ENCODE measurements at places on chromosomes 11 and 22. TPM values are rescaled to one million over a fixed set of nuclear protein-coding genes. Genes with fewer than 3 reads are reported as not detected.

TRPC6 gene
- polyA plus RNA-seq = not detected

CRYBA4 gene
- polyA plus RNA-seq = 0.34 TPM

DNA sequence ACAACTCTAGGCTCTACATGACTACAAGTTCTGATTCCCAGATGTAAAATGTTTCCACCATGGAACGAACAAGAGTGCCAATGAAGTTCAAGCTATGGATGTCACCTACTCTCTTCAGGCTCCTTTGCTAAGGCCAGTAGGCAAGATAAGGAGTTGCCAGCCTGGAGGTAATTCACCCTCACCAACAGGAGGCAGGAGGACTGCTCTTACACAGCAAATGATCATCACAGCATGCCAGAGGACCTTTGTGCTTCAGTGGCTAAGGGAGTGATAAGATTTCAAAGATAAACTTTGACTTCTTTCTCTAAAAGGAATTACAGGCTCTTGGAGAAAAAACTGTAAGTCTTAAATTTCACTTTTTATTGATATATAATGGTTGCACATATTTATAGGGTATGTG lies 54.1 kb upstream of the SLC36A4 start:
- H3K4me1 ChIP-seq = no peaks in the 10 kb centered on the region
- no peak for DNase-seq
- H3K27ac ChIP-seq = no peak overlapping the region
- H3K27me3 ChIP-seq = no peaks in the 10 kb centered on the region

DNA sequence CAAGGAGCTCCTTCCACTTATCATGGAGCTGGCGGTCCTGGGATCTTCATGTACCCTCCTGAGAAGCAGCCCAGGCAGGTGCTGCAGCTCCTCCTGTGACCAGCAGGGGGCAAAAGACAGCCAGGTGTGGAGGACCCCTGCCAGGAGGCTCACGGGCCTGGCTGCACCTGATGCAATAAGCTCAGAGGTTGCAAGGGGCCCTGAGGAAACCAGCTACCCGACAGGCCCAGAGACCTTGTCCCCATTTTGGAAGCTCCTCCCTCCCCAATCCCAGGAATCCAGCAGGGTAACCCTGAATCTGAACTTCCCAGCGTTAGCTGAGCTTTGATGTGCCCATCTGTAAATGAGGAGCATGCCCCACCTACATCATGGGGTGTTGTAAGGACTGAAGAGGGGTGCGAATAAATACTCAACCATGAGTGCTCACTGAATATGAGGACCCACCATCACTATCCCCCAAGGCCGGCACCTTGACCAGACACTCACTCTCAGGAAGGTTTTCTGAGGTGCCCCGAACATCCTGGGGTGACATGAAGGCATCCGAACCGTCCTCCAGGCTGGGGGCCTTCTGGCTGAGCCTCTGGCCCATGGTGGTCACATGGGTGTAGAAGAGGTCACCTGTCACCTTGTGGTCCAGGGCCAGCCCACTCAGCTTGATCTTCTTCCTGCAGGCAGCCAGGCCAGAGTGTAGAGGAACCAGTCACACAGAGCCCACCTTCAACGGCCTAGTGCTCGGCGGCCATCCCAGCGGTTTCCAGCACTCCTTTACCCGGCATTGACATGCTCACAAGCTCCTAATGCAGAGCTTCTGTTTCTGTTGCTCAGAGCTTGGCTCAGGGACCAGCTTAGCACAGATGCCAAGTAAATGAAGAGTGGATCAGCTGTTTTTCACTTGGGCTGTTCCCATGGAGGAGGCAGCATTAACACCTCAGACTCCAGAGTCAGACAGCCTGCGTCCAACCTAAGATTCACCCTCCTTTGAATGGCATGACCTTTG lies 21.7 kb downstream of the SLC43A1 start:
- no peaks in the 10 kb centered on the region for H3K36me3 ChIP-seq
- H3K4me3 ChIP-seq = no peak overlapping the region
- H3K27me3 ChIP-seq = no peaks in the 10 kb centered on the region
- no peak overlapping the region for H3K27ac ChIP-seq

- DNase-seq = no peak
- H3K27ac ChIP-seq = no peak overlapping the region
- H3K4me3 ChIP-seq = no peak overlapping the region
- no peaks in the 10 kb centered on the region for H3K4me1 ChIP-seq
Measured at GRCh38 chr11:80240245-80240644, 799.4 kb upstream of the TENM4 start.

DNA sequence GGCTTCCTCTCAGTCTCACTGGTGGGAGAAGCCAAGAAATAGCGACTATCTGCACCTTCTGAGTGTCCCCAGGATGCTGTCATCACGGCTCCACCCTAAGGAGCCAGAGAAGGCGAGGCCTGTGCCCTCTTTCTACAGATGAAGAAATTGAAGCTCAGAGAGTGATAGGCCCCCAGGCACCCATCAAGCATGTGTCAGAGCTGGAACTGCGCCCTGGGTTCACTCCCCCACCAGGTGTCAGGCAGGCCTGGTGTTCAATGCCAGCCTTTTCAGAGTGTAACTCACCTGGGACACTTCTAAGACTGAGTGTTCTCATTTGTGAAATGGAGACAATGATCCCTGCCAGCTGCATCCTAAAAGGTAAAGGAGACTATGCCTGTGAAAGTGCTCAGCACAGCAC lies 127.3 kb upstream of the SEZ6L start:
- no peaks in the 10 kb centered on the region for H3K27me3 ChIP-seq
- H3K4me1 ChIP-seq = no peaks in the 10 kb centered on the region
- H3K4me3 ChIP-seq = no peak overlapping the region
- DNase-seq = no peak

- no peak overlapping the region for H3K27ac ChIP-seq
- no peaks in the 10 kb centered on the region for H3K4me1 ChIP-seq
- DNase-seq = no peak
- H3K4me3 ChIP-seq = no peak overlapping the region
- H3K36me3 ChIP-seq = no peaks in the 10 kb centered on the region
Measured at GRCh38 chr22:44329179-44329796, 16.5 kb upstream of the SHISAL1 start.

DNA sequence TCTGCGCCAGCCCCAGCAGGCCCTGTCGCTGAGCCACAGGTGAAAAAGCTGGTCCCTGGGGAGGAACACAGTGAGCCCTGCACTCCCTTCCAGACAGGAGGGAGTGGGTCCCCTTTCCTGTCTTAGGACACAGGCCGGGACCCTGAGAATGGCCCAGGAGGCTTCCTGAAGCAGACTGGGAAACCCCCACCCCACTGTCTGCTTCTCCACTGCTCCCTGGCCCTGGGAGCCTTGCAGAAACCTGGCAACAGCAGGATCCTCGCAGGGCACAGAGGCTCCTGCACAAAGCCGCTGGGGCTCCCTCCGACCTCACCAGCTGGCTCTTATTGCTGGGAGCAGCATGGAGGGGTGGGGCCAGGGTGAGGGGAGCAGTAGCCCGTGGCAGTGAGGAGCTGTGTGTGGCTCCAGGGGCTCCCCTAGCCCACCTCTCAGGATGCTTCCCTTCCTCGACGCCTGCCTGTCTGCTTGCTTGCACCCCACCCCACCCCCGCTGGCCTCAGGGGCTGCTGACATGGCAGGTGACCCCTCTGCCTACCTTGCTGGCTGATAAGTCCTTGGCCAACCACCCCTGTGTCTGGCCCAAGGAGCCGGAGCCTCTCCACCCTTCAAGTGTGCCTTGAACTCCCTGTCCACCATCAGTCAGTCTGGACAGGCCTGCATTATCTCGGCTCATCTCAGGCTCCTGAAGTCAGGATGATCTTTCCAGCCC lies 72.1 kb upstream of the KCNQ1OT1 start:
- peaks cover 11% of the 10 kb centered on the region for H3K4me1 ChIP-seq
- H3K36me3 ChIP-seq = no peaks in the 10 kb centered on the region
- H3K4me3 ChIP-seq = no peak overlapping the region
- DNase-seq = no peak
- no peaks in the 10 kb centered on the region for H3K27me3 ChIP-seq
- H3K27ac ChIP-seq = no peak overlapping the region

CREB3L1 gene
- polyA plus RNA-seq = 11.7 TPM

DNA sequence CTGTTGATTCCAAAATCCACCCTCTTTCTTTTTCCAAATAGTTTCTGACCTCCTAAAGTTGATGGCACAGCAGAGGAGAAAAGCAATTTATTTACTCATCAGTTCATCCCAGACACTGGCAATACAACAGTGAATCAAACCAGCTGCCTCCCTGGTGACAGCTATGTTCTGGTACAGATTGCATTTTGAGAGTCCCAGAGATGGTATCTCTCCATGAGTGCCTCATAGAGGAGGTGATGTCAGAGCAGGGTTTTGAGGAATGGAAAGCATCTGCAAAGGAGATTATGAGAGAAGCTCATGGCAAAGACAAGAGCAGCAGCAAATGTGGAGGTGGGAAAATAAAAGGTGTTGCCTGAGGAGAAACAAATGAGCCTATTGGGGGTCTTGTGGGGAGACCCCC lies 377.2 kb downstream of the MN1 start:
- no peak overlapping the region for H3K27ac ChIP-seq
- no peaks in the 10 kb centered on the region for H3K4me1 ChIP-seq
- no peak for DNase-seq
- no peaks in the 10 kb centered on the region for H3K36me3 ChIP-seq
- no peaks in the 10 kb centered on the region for H3K27me3 ChIP-seq

DNA sequence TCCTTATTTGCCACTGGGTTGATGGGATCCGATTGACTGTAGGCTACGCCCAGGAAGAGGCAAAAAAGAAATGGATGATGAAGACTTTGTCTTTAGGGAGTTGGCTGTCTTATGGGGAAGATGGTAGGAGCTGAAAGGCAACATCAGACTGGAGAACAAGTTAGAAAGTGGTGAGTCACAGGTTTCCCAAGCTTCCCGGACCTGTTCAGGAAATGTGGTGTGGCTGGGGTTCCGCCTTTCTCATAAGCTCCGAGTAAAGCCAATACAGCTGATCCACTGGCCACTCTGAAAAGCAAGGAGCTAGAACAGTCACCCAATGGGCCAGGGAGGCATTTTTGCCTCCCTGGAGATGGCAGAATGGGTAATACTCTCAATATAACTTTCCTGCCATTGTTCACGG lies 194.5 kb downstream of the SNX19 start:
- no peak overlapping the region for H3K4me3 ChIP-seq
- H3K27me3 ChIP-seq = no peaks in the 10 kb centered on the region
- no peak for DNase-seq
- H3K4me1 ChIP-seq = peaks cover 21% of the 10 kb centered on the region

APOBEC3F gene
- polyA plus RNA-seq = 24.2 TPM

GRCh38 chr22:32926600-32926999 lies 125.1 kb downstream of the TIMP3 start:
- H3K4me3 ChIP-seq = no peak overlapping the region
- no peaks in the 10 kb centered on the region for H3K27me3 ChIP-seq
- no peaks in the 10 kb centered on the region for H3K4me1 ChIP-seq

DNA sequence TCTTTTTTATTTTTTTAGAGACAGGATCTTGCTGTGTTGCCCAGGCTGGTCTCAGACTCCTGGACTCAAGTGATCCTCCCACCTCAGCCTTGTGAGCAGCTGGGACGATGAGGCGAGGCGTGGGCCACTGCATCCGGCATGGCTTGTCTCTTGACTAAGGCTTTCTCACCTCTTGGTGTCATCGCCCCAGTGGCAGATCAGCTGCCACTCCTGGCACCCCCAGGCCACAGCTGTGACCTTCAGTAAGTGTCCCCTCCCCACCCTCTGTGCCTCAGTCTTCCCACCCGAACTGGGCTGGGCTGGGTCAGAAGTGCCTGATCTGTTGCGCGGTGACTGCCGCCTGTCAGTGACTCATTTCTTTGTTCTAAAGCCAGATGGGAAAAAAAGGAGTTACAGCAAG lies 3.6 kb downstream of the SYNGR1 start:
- H3K27ac ChIP-seq = no peak overlapping the region
- H3K4me3 ChIP-seq = no peak overlapping the region
- no peaks in the 10 kb centered on the region for H3K27me3 ChIP-seq

DNA sequence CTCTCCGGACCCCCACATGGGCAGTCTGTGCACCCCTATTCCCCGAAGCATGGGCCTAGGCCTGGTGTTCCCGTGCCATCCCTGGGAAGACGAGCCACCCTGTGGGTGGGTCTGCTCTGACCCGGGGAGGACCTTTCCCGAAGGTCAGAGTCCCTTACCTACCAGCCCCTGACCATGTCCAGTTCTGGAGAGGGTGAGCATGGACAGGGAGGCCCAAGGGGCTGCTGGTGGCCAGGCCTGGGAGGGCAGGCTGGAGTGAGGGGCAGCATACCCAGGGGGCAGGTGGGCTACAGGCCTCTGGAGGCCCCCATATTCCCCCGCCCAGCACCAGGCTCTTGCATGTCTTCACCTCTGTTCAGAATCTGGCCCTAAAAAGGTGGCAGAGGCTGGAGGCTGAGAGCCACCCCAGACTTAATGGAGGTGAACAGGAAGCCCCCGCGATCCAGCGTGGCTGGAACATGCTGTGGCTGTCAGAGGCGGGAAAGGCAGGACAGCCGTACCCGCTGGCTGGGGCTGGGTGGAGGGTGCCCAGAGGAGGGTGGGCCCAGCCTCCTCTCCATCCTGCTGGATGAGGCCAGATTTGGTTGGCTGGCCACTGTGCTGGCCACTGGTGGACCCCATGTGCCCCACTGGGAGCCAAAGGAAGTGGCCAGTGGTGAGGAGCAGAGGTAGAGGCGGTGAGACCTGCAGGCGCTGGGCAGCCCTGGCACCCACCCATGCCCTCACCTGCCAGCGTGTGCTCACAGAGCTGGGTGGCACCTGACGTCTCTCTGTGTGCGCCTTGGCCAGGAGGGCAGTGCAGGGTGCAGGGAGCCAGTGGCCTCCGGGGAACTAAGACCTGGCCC lies 11.2 kb upstream of the SYT8 start:
- no peak overlapping the region for H3K27ac ChIP-seq
- DNase-seq = no peak
- no peaks in the 10 kb centered on the region for H3K27me3 ChIP-seq
- H3K4me3 ChIP-seq = no peak overlapping the region

OR2AG1 gene
- polyA plus RNA-seq = 0.09 TPM

FZD4 gene
- 19.3 TPM for polyA plus RNA-seq

- DNase-seq = no peak
- H3K4me1 ChIP-seq = peaks cover 14% of the 10 kb centered on the region
- no peak overlapping the region for H3K4me3 ChIP-seq
- H3K27ac ChIP-seq = no peak overlapping the region
Measured at GRCh38 chr22:45594123-45594941, 77.3 kb upstream of the ATXN10 start.
